ENCODE measurements at places on chromosomes 6 and 20. TPM values are rescaled to one million over a fixed set of nuclear protein-coding genes. Genes with fewer than 3 reads are reported as not detected.

Gene C2
- total RNA-seq: 2.4 TPM

Gene RIPOR2
- total RNA-seq: 0.94 TPM

Gene PI16
- 1.9 TPM for total RNA-seq

Gene HLA-DQA1
- total RNA-seq: not detected

Gene ADAM33
- total RNA-seq: not detected

Gene XKR7
- total RNA-seq: not detected

Gene SLC13A3
- 6.0 TPM for total RNA-seq

Gene LPIN3
- 15.4 TPM for total RNA-seq

Gene TCP11
- not detected for total RNA-seq

Gene TMEM74B
- total RNA-seq: 0.44 TPM

Gene ID4
- total RNA-seq: 5.9 TPM

Gene SNAP25
- total RNA-seq: not detected

Gene ARFGEF3
- 10.0 TPM for total RNA-seq

Gene ZSCAN12
- total RNA-seq: 11.2 TPM

Gene TSPO2
- total RNA-seq: not detected

Gene TRIM10
- total RNA-seq: not detected

Gene ARMC12
- 0.57 TPM for total RNA-seq

Gene CD40
- 7.3 TPM for total RNA-seq

Gene SRC
- 58.4 TPM for total RNA-seq

All from PC-9 (cell line).